ENCODE measurements at places on chromosomes 6 and 20. TPM values are rescaled to one million over a fixed set of nuclear protein-coding genes. Genes with fewer than 3 reads are reported as not detected.

The LY6G6F gene
- total RNA-seq, result 0.36 TPM

The MICAL1 gene
- total RNA-seq, result 23.7 TPM

The DZANK1 gene
- 3.6 TPM for total RNA-seq

The TULP1 gene
- 0.54 TPM for total RNA-seq

The TCP11 gene
- not detected for total RNA-seq
